Head of caudate nucleus (tissue), 42 donors: ENCODE measurements at places on chromosomes 6 and 20.

DNA sequence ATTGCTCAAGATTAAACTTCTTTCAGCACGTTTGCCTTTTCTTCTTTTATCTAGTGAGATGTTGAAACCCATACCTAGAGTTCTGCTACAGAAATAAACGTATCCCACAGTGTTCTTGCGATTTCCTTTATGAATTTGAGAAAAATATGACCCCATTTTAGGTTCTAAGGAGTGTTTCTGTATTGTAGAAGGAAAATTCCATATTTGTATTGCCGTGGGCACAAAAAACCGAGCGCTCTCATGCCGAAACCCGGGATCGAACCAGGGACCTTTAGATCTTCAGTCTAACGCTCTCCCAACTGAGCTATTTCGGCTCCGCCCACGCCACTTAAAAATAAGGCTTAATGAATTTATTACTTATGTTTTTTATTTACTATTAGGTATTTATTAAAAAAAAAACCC, 23.7 kb downstream of the ZNF311 start:
- DNase-seq: peak; percentile 69

DNA sequence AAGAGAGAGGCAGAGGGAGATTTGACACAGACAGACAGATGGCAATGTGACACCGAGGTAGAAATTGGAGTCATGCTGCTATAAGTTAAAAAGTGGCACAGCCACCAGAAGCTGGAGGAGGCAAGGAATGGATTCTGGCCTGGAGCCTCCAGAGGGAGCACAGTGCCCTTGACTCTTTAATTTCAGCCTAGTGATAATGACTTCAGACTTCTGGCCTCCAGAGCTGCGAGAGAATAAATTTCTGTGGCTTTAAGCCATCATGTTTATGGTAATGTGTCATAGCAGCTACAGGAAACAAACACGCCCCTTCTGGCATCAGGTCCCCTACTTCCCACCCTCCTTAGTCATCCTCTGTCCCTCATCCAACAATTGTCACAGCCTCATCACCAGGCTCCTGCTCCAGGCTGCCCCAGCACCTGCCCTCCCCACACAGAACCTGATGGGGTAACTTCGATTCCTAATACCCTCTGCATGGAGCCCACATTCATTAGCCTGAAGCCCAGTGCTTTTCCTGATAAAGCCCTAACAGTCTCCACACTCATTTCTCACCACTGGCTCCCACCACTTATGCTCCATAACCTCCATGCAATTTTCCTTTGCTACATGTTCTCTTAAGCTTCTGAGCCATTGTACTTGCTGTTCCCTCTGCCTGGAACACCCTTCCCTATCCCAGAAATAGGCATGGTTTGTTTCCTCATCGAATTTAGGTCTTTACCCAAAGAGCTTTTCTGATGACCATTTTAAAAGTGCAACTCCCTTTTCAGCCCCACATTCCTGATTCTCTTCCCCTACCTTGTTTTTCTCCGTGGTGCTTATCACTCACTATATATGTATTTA, 69.7 kb upstream of the TOX2 start:
- no peak for DNase-seq

DNA sequence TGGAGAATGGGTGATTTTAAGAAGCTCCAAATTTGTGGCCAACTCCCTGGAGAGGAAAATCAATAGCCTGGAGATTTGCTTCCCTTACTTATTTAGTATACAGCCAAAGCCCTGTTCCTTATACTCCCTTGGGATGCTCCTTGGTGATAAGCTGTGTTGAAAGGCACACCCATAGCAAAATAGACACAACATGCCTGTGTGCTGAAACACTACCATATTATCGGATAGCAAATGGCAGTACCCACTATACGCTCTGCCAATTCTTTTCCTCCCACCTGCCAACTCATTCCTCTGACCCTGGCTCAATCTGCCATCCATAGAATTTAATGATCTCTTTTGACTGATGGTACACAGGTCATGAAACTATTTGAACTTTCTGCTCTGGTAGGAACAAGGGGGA, 98.2 kb downstream of the CLIC5 start:
- no peak for DNase-seq

- no peak for DNase-seq
Measured at GRCh38 chr6:24477070-24477469, 12.3 kb downstream of the GPLD1 start.

- DNase-seq: no peak
Measured at GRCh38 chr6:16302721-16303552, 64.5 kb downstream of the GMPR start.

- no peak for DNase-seq
Measured at GRCh38 chr20:46227272-46227767, 81.0 kb downstream of the CDH22 start.
